ENCODE measurements at places on chromosomes 7 and 10.
A peak's percentile ranks its signal among the peaks of the same experiment; 100 is the strongest.

GRCh38 chr7:29413626-29414136 lies 150.0 kb upstream of the PRR15 start:
- no peak for DNase-seq

DNA sequence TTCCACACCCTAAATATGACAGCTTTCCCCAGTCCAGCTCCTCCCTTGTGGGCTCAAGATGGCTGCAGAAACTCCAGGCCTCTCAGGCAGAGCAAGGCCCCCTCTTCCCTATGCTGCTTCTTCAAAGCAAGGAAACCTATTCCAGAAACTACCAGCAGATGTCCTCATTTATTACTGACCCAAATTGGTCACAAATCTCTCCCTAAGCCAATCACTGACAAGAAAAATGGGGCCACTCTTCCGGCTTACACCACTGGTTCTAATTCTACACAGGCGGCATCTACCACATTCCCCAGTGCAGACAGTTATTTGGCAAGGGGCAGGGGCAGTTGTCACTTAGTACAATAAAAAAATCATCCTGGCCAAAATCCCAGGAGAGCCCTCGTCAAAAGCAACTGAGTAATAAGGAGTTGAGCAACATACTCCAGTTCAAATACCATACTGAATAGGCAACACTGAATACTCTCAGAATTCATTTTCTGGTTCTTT lies 150.4 kb downstream of the SFMBT2 start:
- DNase-seq: peak; percentile 76

- no peak for DNase-seq
Measured at GRCh38 chr7:477626-478220, 41.9 kb downstream of the PDGFA start.

DNA sequence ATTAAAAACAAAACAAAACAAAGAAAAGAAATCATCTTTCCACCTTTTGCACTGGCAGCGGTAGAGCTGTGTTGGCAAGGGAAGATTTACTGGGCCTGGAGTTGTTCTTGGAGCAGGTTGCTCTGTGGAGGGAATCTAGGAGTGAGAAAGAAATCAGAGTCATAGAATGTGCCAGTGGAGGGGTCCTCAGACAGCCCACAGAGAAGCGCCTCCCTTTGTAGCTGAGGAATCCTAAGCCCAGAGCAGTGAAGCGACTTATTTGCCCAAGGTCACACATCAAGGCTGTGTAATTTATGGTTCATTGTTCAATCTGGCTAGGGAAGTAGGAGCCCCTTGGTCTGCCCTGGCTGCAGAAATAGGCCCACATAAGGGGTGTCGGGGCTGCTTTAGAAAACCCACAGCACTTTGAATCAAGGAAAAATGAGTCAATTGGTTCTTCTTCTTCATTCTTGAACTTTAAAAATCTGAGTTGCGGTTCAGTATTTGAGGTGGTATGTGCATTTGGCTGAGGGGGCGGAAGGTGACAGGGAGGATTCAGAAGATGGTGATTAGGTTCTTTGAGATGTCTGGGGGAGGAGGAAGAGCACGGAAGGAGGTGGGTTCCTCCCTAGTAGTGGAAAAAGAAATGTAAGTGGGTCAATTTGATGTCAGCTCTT lies 253.7 kb downstream of the PTEN start:
- no peak for DNase-seq

- DNase-seq: no peak
Measured at GRCh38 chr7:74572301-74572979, 85.1 kb upstream of the GTF2I start.

GRCh38 chr10:30857803-30858202 lies 173.9 kb downstream of the ZNF438 start:
- no peak for DNase-seq

- DNase-seq: no peak
Measured at GRCh38 chr7:150935149-150935548, 43.0 kb downstream of the KCNH2 start.

GRCh38 chr7:16559497-16560179 lies 33.0 kb downstream of the LRRC72 start:
- DNase-seq: no peak

DNA sequence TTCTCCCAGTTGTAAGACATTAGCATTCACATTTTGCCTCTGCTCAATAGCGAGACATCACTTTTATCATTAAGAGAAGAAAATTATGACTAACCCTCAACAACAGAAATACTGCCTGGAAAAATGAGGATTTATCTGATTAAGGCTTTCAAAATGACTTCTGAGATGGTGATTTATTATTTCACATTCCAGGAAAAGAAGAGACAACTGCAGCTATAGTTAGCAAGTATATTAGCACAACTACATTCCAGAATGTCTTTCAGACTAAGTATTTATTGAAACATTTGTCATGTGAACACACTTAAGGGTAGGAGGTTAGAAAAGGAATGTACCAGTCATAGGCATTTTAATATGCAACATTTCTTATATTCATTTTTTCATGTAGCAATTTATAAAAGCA lies 162.0 kb downstream of the IQUB start:
- no peak for DNase-seq

GRCh38 chr7:24419511-24419910 lies 135.5 kb downstream of the NPY start:
- no peak for DNase-seq

Measured in T1000 (cell line).